ENCODE measurements at places on chromosomes 5 and 9. TPM values are rescaled to one million over a fixed set of nuclear protein-coding genes. Genes with fewer than 3 reads are reported as not detected.

DNA sequence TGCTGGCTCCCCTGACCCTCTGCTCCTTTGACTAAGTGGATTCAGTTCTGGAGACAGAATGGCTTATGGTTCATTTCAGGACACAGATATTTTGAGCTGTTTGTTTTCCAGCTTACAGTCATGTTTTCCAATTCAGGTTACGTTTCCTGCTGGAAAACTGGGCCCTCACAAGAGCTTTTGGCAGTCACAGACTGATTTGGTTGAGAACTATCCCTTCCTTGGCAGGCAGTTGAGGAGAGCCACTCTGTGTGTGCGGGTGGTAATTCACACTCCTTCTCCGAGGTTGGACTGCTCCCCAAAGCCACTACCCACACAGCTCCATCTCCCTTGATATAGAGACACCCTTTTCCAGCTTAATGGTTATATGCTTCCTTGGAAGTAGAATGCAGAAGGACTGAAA is 534.5 kb downstream of the TMEM38B start:
- no peak for DNase-seq

- DNase-seq = no peak
These were observed 84.0 kb downstream of the GNAQ start for GRCh38 chr9:77947651-77948050.

DNA sequence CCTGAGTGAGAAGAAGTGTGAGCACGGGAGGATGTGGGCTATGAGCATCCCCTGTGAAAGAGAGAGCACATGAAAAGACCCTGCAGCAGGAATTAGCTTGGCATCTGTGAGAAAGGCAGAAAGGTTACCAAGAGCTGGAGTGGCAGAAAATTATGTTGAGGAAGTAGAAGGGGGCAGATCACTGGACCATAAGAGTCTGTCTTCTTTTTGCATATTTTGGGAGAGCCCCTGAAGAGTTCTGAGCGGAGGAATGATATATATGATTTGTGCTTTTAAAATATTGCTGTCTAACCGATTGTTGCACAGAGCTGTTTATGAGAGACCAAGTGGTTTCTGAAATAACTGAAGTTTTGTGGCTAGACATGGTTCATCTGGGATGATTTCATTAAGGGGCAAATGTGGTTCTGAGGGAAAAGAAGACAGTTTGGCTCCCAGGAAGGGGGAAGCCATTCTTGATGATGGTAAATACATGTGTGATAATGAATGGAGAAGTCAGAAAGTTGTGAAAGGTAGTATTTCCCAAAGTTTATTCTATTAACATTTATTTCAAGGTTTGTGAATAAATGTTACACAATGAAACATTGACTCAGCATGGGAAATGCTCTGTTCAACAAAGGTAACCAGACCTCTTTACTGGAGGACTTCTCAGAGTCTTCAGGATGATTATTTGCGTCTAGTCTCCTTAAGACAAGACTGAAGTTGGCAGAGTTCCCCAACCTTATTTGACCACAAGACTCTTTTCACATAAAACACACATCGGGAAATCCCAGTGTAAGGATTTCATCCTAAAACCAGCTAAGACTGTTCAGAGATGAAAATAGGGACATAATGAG is 31.5 kb upstream of the ADRB2 start:
- DNase-seq = no peak

- no peak for DNase-seq
These were observed 51.3 kb downstream of the AK8 start for GRCh38 chr9:132826621-132827365.

GRCh38 chr9:98254228-98255060 is 1.0 kb downstream of the TBC1D2 start:
- DNase-seq = no peak

DNA sequence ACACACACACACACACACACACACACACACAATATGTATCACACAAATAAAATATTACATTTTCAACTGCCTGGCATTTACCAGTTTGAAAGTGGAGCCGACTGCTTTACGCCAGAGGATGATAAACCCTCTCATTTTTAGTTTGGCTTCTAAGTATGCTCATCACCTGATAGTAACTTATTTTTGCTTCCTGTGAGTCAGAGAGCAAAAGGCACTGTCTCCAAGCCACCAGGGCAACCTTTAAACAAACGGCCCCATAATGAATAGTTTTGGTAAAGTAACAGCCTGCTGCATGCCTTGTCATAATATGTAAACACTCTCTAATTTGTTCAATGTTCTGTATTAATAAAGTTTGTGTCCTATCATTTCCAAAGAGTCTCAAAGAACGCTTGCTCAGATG is 26.9 kb downstream of the KLF4 start:
- DNase-seq = no peak

- peak; percentile 65 for DNase-seq
These were observed 25.6 kb upstream of the LARP1 start for GRCh38 chr5:154729613-154730012.

DNA sequence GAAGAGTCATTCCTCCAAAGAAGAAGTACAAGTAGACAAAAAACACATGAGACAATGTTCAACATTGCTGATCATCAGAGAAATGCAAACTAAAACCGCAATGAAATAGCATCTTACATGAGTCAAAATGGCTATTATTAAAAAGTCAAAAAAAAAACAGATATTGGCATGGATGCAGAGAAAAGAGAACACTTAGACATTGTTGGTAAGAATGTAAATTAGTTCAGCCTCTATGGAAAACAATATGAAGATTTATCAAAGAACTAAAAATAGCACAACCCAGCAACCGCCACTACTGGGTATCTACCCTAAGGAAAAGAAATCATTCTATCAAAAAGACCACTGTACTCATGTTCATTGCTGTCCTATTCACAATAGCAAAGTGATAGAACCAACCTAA is 157.5 kb downstream of the CHSY3 start:
- no peak for DNase-seq

- DNase-seq = no peak
These were observed 73.0 kb downstream of the PAX5 start for GRCh38 chr9:36961051-36961450.

DNA sequence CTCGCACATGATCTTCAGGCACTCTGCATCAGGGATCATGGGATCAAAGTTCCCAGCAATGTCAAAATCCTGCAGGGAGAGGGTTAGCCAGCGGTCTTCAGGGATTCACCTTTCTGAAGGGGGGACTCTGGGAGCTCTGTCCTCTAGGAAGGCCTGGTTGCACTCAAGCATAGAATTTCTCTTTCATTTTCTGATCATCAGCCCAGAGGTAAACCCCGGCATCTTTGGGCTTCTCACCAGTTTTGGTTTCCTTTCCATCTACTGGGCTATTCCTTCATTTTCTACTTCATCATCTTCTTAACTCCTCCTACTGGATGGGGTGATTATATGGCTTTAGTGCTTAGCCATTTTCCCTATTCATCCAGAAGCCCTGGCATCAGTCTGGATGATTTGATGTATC is 4.6 kb upstream of the DND1 start:
- DNase-seq = no peak

GRCh38 chr5:125348221-125348692 is 601.8 kb upstream of the ZNF608 start:
- no peak for DNase-seq

- DNase-seq = peak; percentile 39
These were observed 235.7 kb downstream of the COMMD10 start for GRCh38 chr5:116320486-116320885.

GRCh38 chr9:77125665-77126064 is 51.7 kb upstream of the VPS13A start:
- DNase-seq = no peak

DNA sequence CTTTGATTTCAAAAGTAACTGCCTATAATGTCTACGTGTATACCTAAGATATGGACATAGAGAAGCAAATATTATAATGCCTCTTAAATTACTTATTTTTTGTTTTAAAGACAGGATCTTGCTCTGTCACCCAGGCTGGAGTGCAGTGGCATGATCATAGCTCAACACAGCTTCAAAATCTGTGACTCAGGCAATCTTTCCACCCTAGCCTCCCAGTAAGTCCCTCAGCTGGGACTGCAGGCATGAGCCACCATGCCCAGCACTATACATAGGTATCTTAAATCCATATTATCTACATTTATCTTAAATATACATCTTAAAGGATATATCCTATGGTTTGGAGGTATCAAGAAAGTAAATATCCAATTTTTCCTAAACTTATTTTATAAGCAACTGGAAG is 261.2 kb downstream of the ARL15 start:
- DNase-seq = no peak

DNA sequence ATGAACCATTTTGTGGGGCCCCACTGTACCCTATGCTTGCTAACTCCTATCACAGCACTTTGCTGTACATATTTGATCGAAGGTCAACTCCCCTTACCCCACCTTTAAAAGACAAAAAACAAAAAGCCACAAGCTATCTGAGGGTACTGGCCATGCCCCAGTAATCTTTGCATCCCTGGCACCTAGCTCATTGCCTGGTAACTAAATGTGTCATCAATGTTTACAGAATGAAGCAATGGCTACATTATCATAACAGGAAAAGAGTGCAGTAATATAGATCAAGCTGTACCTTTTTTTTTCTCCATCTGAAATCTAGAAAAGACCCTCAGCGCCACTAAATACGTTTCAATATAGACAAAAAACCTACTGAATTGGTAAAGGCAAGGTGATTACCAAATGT is 188.0 kb downstream of the ELAVL2 start:
- no peak for DNase-seq

DNA sequence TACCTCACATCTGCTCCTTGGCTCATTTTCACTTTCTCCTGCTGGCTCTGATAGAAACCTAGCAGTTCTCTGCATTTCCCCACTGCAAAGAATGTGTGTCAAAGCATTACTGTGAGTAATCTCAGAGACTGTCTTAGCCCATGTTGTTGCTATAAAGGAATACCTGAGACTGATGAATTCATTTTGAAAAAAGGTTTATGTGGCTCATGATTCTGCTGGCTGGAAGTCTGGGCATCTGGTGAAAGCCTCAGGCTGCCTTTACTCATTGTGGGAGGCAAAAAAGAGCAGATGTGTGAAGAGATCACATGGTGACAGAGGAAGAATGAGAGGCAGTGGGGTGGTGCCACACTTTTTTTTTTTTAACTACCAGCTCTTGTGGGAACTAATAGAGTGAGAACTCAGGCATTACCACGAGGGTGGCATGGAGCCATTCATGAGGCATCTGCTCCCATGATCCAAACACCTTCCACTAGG is 191.6 kb upstream of the CTNND2 start:
- no peak for DNase-seq

- no peak for DNase-seq
These were observed 41.9 kb downstream of the MOCS2 start for GRCh38 chr5:53067641-53068040.

DNA sequence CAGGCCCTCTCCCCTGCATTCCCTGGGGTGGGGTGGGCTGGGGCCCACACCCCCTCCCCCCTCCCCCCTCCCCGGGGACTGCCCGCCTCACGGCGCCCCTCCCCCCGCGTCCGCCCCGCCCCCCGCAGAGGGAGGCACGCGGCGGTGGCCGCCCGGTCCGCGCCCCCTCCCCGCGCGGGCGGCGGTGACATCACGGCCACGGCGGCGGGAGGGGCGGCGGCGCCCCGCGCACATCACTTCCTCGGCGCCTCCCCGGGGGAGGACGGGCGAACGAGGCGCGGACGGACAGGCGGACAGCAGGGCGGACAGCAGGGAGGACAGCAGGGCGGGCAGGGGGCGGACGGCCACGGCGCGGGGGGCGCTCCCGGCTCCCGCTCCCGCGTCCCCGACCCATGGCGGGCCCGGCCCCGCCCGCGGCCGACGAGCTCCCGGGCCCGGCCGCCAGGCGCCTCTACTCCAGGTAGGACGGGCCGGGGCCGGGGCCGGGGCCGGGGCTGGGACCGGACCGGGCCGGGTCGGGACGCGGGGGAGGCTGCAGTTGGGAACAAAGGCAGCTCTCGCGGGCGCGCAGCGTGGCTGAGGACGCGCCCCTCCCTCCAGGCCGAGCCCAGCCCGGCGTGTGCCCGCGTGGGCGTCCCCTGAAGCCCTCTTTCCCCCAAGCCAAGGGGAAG is at the start of gene GPSM1:
GPSM1 (plus strand) TSS at position 236 of the 671 bp plus-strand sequence; CDS start at position 393, 157 bp downstream.
- DNase-seq = peak; percentile 61

DNA sequence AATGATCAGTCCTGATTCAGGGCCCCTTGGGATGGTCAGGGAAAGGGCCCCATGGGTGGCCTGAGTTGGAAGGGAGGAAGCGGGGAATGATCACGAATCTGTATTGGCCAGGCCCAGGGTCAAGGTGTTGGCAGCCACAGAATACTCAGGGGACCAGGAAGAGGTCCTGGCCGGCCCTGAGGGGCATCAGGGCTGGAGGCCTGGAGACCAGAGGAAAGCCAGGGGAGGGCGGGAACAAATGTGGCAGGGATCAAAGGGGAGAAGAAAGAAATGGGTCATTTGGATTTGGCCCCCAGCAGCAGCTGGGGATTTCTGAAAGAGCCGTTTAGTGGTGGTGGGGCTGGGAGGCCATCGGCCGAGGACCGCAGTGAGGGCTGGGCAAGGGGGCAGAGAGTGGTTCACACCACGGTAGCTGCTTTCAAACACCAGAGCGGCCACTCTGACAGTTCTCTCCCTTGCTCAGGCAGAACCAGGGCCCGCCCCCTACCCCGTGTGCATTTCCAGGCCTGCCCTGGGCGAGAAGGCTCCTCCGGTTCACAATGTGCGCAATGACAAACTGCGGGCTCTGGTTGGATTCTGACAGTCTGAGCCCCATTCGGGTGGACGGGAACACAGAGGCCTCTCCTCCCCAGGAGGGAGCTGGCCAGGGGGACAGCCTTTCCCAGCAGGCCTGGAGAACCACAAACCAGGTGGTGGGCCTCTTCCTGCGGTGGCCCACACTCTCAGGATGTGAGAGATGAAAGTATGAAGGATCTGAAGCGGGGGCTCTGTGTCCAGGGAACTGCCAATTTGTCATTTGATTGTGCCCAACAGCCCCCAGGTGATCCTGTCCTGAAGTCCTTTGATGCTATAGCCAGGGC is 220.3 kb upstream of the IER5L start:
- no peak for DNase-seq

DNA sequence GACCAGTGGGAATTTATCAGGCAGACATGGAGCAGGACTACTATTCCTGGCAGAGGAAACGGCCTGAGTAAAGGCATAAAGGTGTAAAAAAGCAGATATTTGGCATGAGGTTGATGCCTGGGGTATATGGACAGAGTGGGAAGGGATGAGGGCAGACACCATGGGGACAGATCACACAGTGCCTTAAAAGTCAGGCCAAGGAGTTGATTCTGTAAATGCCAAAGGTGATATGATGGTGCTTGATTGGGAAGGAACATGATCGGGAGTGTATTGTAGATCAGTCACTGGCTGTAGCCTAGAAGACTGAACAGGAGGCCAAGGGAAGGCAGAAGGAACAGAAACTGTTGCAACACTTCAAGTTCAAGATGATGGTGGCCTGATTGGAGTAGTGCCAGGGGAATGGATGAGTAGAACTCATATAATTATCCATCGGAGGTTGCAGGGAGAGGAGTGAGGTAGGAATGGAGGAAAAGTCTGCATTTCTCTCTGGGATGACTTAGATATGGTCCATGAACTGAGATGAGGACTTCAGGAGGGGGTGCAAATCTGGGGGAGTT is 594.3 kb upstream of the KLF4 start:
- DNase-seq = no peak

GRCh38 chr5:58318468-58318867 is 141.4 kb downstream of the PLK2 start:
- no peak for DNase-seq

NMUR2 gene
- total RNA-seq = not detected

TTC39B gene
- total RNA-seq = 5.3 TPM

CEL gene
- total RNA-seq = 8,438 TPM

RNF224 gene
- total RNA-seq = 0.26 TPM

SPINK6 gene
- not detected for total RNA-seq

TICAM2 gene
- 0.52 TPM for total RNA-seq

OBP2B gene
- not detected for total RNA-seq

LMX1B gene
- total RNA-seq = 0.26 TPM

KIF12 gene
- total RNA-seq = 135 TPM

GRM6 gene
- not detected for total RNA-seq

MYMK gene
- total RNA-seq = not detected

CDH10 gene
- total RNA-seq = not detected

MLANA gene
- not detected for total RNA-seq

Data from body of pancreas (tissue), 4 donors.